ENCODE measurements at places on chromosomes 4 and X.

GRCh38 chrX:66815227-66815626 is 176.3 kb upstream of the EDA2R start:
- no peak for DNase-seq

GRCh38 chr4:102218656-102219055 is 126.6 kb downstream of the SLC39A8 start:
- no peak for DNase-seq

DNA sequence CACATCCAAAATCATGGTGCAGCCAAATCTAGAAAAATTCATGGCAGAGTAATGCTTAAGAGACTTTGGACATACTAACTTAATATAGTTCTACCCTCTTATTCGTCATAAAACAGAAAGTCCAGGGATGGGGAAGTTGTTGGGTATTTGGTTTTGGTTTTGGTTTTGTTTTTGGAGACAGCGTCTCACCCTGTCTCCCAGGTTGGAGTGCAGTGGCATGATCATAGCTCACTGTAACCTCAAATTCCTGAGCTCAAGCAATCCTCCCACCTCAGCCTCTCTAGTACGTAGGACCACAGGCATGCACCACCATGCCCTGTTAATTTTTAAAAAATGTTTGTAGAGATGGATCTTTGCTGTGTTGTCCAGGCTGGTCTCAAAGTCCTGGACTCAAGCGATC is 271.8 kb upstream of the TENM3 start:
- no peak for DNase-seq

- DNase-seq: no peak
Measured at GRCh38 chr4:121898150-121898549, 27.9 kb upstream of the BBS7 start.

DNA sequence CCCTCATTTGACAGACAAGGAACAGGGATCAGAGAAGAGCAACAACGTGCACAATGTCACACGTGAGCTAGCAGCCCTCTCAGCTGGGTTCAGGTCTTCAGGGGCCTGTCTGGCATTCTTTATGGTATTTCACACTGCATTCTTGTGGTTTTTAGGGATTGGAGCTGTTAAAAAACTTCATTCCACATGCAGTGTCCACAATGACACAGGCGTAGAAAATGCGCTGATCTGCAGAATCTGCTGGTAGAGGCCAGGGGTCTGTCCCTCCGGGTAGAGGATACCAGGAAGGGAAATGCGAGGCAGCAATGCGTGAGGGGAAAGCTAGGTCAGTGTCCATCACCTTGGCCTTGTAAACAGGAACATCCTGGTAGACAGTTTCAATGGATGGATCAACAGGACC is 36.6 kb downstream of the MAP7D3 start:
- peak; percentile 37 for DNase-seq

- DNase-seq: peak; percentile 25
Measured at GRCh38 chr4:188023682-188024081, 28.1 kb downstream of the ZFP42 start.

DNA sequence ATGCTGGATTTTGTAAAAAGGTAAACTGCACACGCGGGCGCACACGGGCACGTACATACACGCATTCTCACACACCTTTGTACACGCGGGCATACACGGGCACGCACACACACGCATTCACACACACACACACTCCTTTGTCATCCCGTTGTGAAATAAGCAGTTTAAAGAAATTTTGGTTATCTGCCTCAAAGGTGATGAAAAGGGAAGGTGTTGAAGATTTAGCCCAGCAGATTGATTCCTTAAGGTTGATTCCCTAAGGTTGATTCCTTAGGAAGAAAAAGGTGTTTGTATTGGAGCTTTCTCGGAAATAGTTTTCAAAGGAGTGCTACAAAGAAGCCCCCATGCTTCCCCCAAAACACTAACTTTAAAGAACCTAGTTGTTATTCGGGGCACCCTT is 693 bp downstream of the ATP10D start:
- no peak for DNase-seq

- DNase-seq: no peak
Measured at GRCh38 chr4:33422656-33423055, 2702.5 kb downstream of the PCDH7 start.

DNA sequence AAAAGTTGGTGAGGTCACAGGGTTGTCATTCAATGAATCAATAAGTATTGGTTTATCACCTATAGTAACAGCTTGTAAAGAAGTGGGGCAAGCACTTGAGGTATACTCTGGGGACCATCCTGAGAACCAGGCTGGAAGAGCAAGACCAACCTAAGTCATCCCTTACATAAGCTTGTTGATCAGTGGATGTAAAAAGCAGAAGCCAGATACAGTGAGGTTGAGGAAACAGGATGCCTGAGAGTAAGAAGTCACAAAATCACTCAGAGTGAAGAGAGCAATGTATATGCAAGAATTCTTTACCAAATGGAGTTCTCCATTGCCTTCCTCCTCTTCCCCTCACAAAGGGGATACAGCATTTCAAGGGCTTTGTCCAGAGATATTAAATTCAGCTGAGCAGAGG is 76.3 kb upstream of the PACRGL start:
- DNase-seq: no peak

- DNase-seq: no peak
Measured at GRCh38 chr4:156865451-156865850, 106.1 kb downstream of the PDGFC start.

GRCh38 chrX:16418650-16419049 is 231.3 kb upstream of the S100G start:
- no peak for DNase-seq

- DNase-seq: no peak
Measured at GRCh38 chr4:128907981-128908380, 98.5 kb downstream of the JADE1 start.

GRCh38 chr4:151627491-151627890 is 133.3 kb downstream of the GATB start:
- DNase-seq: no peak

GRCh38 chrX:39158801-39159657 is 357.8 kb downstream of the MID1IP1 start:
- DNase-seq: peak; percentile 3

- DNase-seq: no peak
Measured at GRCh38 chr4:137015426-137016409, 516.6 kb downstream of the PCDH18 start.

DNA sequence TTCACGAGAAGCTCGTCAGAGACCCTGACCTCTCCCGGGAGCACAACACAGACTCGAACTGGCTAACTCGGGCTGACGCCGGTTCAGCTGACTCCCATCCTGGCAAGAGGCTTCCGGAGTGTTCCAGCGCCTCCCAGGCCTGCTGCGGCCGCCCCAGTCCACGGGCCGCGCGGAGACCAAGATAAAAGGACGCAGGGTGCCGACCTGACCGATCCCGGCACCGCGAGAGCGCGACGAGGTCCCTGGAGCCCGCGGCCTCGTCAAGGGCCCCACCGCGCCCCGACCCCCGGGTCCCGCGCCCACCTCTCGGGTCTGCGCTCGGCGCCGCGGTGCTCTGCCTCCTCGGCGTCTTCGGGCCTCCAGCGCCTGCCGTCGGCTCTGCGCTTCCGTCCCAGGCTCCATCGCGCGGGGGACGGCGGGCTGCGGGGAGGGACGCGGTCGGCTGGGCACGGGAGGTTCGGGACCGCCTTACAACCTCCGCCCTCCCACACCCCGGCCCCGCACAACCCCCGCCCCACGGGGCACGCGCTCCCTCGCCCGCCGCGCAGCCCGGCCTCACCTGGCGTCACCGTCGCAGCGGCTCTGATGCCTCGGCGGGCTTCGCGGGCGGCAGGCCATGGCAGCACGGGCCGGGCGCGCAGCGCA is 426 bp downstream of the SLBP start:
- no peak for DNase-seq

- DNase-seq: no peak
Measured at GRCh38 chr4:61336916-61337315, 136.8 kb downstream of the ADGRL3 start.

DNA sequence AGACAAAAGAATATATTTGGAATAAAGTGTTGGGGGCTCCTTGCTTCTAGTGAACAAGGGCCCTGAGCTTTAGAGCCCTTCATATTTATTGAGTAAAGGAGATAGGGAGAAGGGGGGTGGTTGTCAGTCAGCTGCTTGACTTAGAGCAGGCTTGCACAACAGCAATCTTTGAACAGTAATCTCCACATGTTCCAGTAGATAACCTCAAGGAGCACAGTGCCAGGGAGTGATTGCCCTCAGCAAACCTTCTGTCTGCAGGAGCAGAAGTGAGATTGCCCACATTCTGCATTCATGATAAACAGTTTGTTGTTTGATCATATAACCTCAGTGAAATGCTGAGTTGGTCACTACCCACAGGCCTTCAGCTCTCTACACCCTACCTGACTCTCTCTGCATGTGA is 205.8 kb upstream of the CXCL13 start:
- no peak for DNase-seq

- no peak for DNase-seq
Measured at GRCh38 chr4:92071587-92071986, 232.2 kb upstream of the GRID2 start.

GRCh38 chrX:121754301-121754700 is 706.9 kb downstream of the GLUD2 start:
- DNase-seq: no peak

DNA sequence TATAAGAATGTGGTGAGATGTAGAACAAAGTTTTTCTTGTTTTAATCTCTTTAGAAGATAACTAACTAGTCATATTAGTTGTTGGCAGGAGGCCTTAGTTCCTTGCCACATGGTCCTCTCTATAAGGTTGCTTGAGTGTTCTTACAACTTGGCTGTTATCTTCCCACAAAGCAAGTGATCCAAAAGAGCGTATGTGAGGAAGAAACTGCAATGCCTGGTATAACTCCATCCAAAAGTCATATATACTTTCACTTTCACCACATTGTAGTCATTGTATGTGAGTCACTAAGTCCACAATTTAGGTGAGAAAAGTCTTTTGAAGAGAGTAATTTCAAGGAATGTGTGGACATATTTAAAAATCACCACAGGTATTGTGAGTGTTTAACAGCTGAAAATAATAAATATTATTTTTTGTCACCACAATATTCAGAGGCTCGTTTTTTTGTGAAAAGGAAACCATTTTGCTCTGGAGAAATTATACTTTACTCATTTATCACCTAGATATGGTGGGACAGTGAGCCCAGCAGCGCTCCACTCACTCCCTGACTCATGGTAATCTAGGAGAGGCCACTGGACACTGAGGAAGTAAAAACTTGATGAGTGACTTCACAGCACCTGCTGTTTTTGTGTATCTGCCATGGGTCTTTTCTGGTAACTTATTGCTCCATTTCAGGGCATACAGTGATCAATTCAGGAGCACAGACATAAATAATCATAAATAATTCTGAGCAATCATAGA is 369.4 kb upstream of the NDST3 start:
- no peak for DNase-seq

DNA sequence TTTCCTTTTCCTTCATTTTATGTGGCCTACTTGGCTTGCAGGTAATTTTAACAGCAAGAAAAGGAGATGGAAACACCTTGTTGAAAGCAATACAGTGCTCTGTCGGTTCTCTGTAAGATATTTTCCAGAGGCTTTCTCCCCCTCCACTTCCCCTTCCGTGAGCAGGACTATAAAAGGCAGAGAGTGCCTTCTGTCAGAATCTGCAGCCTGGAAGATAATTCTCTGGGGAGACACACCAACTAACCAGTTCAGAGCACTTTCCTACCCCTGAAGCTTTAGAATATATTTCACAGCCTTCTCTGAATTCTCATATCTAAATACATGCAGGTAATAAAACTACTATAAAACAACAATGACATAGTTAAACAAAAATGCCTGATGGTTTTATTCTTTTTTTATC is 141.1 kb downstream of the IDS start:
- DNase-seq: no peak

GRCh38 chrX:9327086-9327746 is 137.6 kb upstream of the TBL1X start:
- no peak for DNase-seq

- no peak for DNase-seq
Measured at GRCh38 chr4:70734168-70734954, 12.6 kb downstream of the RUFY3 start.

Data from HTR-8/SVneo (cell line).